ENCODE measurements at places on chromosomes 6 and 20.

- H3K27ac ChIP-seq: no peak overlapping the region
- H3K4me1 ChIP-seq: peaks cover 43% of the 10 kb centered on the region
- DNase-seq: no peak
Observed at GRCh38 chr6:20706939-20707485, 172.8 kb downstream of the CDKAL1 start.

DNA sequence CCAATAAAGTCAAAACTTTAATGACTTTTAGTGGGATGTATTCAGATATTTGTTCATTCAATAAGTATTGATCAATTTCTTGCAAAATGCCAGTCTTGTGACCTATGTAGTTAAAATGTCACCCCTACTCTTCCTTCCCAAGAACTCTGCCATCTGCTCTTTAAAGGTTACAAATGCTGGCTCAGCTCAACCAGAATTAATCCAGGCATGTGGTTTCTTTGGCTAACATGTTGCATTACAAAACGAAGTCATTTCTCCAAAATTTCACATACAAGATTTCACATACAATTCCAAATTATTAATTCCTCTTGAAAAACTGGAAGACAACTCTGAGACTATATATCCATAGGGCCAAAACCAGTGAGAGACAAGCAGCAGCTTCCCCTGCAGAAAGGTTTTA, 395.7 kb downstream of the PRKN start:
- no peaks in the 10 kb centered on the region for H3K4me1 ChIP-seq
- H3K36me3 ChIP-seq: no peaks in the 10 kb centered on the region
- no peak for DNase-seq
- H3K27me3 ChIP-seq: no peaks in the 10 kb centered on the region
- no peak overlapping the region for H3K27ac ChIP-seq

- H3K36me3 ChIP-seq: no peaks in the 10 kb centered on the region
- no peak for DNase-seq
- no peaks in the 10 kb centered on the region for H3K27me3 ChIP-seq
- no peak overlapping the region for H3K4me3 ChIP-seq
- no peaks in the 10 kb centered on the region for H3K4me1 ChIP-seq
Observed at GRCh38 chr6:74757813-74758212, 448.0 kb downstream of the COL12A1 start.

DNA sequence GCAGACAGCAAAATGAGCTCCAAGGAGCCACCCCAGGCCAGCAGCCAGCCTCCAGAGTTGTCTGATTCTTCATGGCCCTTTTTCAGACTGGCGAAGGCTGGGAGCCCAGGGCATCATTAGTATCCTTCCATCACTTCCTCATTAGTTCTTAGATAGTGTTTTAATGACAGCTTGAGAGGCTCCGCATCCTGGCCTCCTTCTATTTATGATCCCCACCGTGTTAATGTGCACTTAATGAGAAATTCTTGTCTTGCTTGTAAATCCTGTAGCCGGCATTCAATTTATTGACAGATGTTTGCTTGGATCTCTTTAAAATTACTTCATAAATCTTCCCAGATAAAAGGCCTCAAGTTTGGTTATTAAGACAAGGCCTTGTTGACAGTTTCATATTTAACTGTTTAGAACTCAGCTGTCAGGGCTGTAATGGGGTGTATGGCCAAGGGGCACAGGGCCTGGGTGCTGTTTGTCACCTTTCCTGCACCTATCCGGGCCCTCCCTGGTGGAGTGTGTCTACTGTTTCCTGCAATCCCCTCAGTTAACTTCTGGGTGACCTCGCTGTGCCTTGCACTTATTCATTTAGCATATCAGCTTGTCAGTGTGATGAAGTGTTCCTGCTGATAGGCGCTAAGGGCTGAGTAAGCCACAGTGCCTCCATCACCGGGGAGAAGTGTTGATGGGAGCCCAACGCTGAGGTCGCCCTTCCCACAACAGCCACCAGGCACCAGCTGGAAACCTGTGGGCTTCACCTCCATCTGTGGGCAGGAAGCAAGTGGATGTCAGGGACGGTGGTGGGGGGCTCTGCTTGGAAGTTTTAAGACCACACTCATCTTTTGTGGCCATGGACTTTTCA, 169.3 kb downstream of the TSHZ2 start:
- H3K36me3 ChIP-seq: no peaks in the 10 kb centered on the region
- peaks cover 16% of the 10 kb centered on the region for H3K4me1 ChIP-seq
- no peaks in the 10 kb centered on the region for H3K27me3 ChIP-seq
- DNase-seq: no peak
- H3K4me3 ChIP-seq: no peak overlapping the region

DNA sequence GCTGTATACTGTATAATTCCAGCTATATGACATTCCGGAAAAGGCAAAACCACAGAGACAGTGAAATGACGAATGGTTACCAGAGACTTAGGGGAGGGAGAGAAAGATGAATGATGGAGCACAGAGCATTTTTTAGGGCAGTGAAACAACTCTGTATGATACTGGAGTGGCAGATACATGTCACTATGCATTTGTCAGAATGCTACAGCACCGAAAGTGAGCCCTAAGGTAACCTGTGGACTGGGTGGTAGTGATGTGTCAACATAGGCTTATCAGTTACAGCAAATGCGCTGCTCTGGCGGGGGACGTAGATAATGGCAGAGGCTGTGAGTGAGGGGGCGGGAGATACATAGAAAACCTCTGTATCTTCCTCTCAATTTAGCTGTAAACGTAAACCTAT, 201.3 kb upstream of the SSTR4 start:
- H3K27me3 ChIP-seq: no peaks in the 10 kb centered on the region
- H3K4me1 ChIP-seq: peaks cover 3% of the 10 kb centered on the region
- no peaks in the 10 kb centered on the region for H3K36me3 ChIP-seq
- no peak overlapping the region for H3K4me3 ChIP-seq
- no peak overlapping the region for H3K27ac ChIP-seq

GRCh38 chr20:13638496-13639149, at the start of gene TASP1:
Gene TASP1, minus strand, starts transcription at chr20:13638932. Its CDS starts 8,854 bp downstream, at chr20:13630078.
- H3K36me3 ChIP-seq: no peaks in the 10 kb centered on the region
- H3K4me1 ChIP-seq: peaks cover 8% of the 10 kb centered on the region
- DNase-seq: peak; percentile 99
- peak within 1 kb of the TSS; percentile 95 for H3K4me3 ChIP-seq
- no peaks in the 10 kb centered on the region for H3K27me3 ChIP-seq
- H3K27ac ChIP-seq: peak within 1 kb of the TSS; percentile 92

DNA sequence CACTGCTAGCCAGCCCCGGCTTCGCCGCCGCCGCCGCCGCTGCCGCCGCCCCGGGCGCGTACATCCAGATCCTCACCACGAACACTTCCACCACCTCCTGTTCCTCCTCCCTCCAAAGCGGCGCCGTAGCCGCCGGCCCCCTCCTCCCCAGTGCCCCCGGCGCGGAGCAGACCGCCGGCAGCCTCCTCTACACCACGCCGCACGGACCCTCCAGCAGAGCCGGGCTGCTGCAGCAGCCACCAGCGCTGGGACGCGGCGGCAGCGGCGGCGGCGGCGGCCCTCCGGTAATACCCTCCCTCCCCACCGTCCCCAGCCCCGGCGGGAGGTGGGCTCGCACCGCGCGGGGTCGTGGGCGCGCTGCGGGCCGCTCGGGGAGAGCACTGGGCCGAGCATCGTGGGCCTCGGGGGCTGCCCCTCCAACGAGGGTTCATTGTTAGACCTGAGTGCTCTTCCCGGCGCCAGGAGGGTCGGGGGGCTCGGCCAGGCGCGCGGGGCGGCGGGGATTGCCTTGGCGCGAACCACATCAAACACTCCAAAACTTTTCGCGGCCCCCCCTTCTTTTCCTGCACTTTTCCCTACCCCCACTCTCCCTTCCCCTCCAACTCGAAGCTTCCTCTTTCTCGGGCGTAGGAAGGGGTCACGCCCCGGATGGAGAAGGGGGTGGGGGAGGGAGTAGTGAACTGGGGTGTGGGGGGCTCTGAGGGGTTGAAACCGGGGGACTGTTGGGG, 827 bp downstream of the E2F3 start:
- peaks cover 22% of the 10 kb centered on the region for H3K36me3 ChIP-seq
- peak overlapping the region; percentile 96 for H3K4me3 ChIP-seq
- H3K27ac ChIP-seq: no peak overlapping the region
- DNase-seq: peak; percentile 32
- peaks cover 30% of the 10 kb centered on the region for H3K4me1 ChIP-seq
- H3K27me3 ChIP-seq: peaks cover 4% of the 10 kb centered on the region

DNA sequence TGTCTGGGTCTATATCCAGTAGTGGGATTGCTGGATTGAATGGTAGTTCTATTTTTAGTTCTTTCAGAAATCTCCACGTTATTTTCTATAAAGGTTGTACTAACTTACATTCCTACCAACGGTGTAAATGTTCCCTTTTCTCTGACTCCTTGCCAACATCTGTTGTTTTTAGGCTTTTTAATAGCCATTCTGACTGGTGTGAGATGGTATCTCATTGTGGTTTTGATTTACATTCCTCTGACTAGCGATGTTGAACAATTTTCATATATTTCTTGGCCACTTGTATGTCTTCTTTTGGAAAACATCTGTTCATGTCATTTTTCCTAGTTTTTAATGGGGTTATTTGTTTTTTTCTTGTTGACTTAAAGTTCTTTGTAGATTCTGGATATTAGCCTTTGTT, 99.3 kb downstream of the BMP2 start:
- H3K36me3 ChIP-seq: no peaks in the 10 kb centered on the region
- no peaks in the 10 kb centered on the region for H3K27me3 ChIP-seq
- H3K4me3 ChIP-seq: no peak overlapping the region
- no peak for DNase-seq

DNA sequence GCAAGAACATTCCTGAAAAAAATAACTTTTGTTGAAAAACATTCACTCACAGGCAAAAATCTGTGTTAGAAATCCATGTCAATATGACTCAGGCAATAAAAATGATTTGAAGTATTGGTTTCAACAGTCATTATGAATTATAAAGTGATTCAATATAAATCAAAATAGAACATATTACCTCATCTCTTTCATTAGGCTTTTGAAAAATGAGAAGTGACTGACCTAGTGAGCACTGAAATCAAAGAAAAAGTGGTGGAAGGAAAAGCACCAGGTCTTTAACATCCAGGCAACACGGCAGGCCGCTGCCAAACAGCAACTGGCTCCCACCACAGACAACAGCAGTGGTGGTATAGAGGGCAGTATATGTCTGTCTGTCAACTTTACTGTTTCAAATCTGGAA, 68.9 kb downstream of the MAN1A1 start:
- no peaks in the 10 kb centered on the region for H3K4me1 ChIP-seq
- H3K27ac ChIP-seq: no peak overlapping the region
- no peaks in the 10 kb centered on the region for H3K27me3 ChIP-seq
- no peak for DNase-seq
- H3K4me3 ChIP-seq: no peak overlapping the region

GRCh38 chr6:113755449-113756289, 101.5 kb upstream of the MARCKS start:
- H3K4me1 ChIP-seq: no peaks in the 10 kb centered on the region
- H3K27ac ChIP-seq: no peak overlapping the region
- H3K4me3 ChIP-seq: no peak overlapping the region
- no peak for DNase-seq
- no peaks in the 10 kb centered on the region for H3K27me3 ChIP-seq

GRCh38 chr6:34743625-34744293, 13.5 kb upstream of the SNRPC start:
- DNase-seq: no peak
- H3K27me3 ChIP-seq: no peaks in the 10 kb centered on the region
- no peak overlapping the region for H3K27ac ChIP-seq
- H3K4me1 ChIP-seq: no peaks in the 10 kb centered on the region

DNA sequence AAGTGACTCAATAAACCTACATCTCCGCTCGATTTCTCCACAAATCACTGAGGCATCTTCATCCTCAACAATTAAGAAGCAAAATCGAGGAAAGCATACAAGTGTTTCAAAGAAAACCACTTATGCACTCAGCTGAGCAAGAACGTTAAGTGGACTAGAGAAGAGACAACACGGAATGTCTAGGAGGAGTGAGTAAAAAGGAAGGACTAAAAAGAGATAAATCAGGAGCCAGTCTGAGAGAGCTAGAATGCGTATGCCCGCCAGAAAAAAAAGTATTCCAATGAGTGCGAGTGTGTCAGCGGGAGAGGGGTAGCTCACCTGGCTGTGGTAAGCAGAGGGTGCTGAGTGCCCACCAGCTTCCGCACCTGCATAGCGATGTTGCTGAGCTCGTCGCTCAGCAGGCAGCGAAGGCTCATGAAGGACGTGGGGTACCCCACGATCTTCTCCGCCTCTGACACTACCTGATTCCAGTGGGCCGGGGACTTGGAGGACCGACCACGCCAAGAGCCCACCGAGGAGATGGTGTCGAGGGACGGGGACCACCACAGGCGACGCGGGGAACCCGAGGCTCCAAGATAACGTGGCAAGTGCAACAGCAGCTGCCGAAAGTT, 587 bp downstream of the PDSS2 start:
- H3K4me3 ChIP-seq: peak overlapping the region; percentile 81
- peak overlapping the region; percentile 88 for H3K27ac ChIP-seq
- H3K27me3 ChIP-seq: no peaks in the 10 kb centered on the region
- DNase-seq: peak; percentile 32
- no peaks in the 10 kb centered on the region for H3K36me3 ChIP-seq

- no peak overlapping the region for H3K4me3 ChIP-seq
- no peaks in the 10 kb centered on the region for H3K27me3 ChIP-seq
- DNase-seq: no peak
- no peak overlapping the region for H3K27ac ChIP-seq
Observed at GRCh38 chr20:7712661-7713060, 227.6 kb downstream of the HAO1 start.

- peaks cover 8% of the 10 kb centered on the region for H3K4me1 ChIP-seq
- DNase-seq: no peak
- no peaks in the 10 kb centered on the region for H3K27me3 ChIP-seq
- H3K27ac ChIP-seq: no peak overlapping the region
- no peak overlapping the region for H3K4me3 ChIP-seq
Observed at GRCh38 chr6:111301946-111302345, 181.1 kb downstream of the REV3L start.

DNA sequence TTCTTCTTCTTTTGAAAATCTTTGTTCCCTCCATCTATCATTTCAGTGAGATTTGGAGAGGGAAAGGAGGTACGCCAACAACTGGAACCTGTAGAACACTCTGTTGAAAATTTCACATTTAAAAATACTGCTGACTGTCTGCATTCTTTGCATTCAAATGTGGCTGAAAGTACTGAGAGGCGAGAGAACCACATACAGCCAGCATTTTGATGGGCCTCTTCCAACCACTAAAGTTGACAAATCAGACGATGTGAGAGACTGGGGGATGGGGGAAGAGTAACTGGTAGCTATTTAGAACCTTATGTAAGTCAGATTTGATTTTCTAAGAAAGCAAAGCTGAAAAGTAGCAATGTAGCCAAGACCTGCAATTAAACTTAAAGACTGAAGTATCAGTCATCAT, 77.5 kb downstream of the FKBP5 start:
- H3K4me3 ChIP-seq: no peak overlapping the region
- H3K4me1 ChIP-seq: peaks cover 7% of the 10 kb centered on the region
- DNase-seq: no peak
- H3K27ac ChIP-seq: no peak overlapping the region
- peaks cover 19% of the 10 kb centered on the region for H3K36me3 ChIP-seq

DNA sequence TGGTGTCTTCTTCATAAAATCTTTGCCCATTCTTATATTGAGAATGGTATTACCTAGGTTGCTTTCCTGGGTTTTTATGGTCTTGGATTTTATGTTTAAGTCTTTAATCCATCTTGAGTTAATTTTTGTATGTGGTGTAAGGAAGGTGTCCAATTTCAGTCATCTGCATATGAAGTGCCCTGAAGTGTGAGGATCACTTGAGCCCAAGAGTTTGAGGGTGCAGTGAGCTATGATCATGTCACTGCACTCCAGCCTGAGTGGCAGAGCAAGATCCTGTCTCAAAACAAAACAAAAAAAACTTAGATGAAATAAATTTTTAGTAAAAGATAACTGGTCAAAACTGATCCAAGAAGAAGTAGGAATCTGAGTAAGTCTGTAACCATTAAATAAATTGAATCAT, 215.4 kb downstream of the TBC1D7 start:
- H3K4me3 ChIP-seq: no peak overlapping the region
- peaks cover 41% of the 10 kb centered on the region for H3K4me1 ChIP-seq
- H3K27me3 ChIP-seq: no peaks in the 10 kb centered on the region
- H3K36me3 ChIP-seq: no peaks in the 10 kb centered on the region
- H3K27ac ChIP-seq: no peak overlapping the region
